GM12878 (cell line): ENCODE measurements at places on chromosomes 11 and 22.

GRCh38 chr11:112113539-112114457 lies 27.1 kb downstream of the SDHD start:
- H3K36me3 ChIP-seq: no peaks in the 10 kb centered on the region
- no peak for DNase-seq
- no peaks in the 10 kb centered on the region; the same call in 1 of the 2 replicates for H3K4me1 ChIP-seq
- no peaks in the 10 kb centered on the region for H3K27me3 ChIP-seq
- no peak overlapping the region for H3K27ac ChIP-seq

DNA sequence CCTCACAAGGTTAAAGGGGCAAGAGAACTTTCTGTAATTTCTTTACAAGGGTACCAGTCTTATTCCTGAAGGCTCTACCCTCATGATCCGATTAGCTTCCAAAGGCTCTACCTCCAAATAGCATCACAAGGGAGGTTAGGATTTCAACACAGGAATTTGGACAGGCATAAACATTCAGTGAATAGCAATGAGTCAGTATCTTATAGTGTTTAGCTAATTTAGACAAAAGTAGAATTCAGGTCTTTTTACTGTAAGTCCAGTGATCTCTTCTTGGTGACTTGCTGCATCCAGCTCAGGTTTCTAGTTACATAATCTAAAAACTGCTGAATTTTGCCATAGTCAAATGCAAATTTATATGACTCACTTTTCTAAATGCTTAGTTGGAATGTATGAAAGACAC lies 1995.6 kb upstream of the RAG2 start:
- H3K4me1 ChIP-seq: no peaks in the 10 kb centered on the region
- no peaks in the 10 kb centered on the region for H3K36me3 ChIP-seq
- no peak overlapping the region for H3K4me3 ChIP-seq
- no peak for DNase-seq
- H3K27me3 ChIP-seq: no peaks in the 10 kb centered on the region
- H3K27ac ChIP-seq: no peak overlapping the region

DNA sequence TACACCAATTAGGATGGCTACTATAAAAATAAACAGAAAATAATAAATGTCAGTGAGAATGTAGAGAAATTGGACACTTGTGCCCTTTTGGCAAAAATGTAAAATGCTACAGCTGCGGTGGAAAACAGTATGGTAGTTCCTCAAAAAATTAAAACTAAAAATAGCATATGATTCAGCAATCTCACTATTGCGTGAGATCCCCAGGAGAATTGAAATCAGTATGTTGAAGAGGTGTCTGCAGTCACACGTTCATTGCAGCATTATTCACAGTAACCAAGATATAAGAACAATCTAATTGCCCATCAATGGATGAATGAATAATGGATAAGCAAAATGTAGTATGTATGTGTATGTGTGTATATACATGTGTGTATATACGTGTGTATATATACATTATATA lies 6.8 kb downstream of the OR52N2 start:
- no peak overlapping the region for H3K4me3 ChIP-seq
- no peaks in the 10 kb centered on the region for H3K4me1 ChIP-seq
- no peak overlapping the region for H3K27ac ChIP-seq
- H3K36me3 ChIP-seq: no peaks in the 10 kb centered on the region
- no peaks in the 10 kb centered on the region for H3K27me3 ChIP-seq
- no peak for DNase-seq

DNA sequence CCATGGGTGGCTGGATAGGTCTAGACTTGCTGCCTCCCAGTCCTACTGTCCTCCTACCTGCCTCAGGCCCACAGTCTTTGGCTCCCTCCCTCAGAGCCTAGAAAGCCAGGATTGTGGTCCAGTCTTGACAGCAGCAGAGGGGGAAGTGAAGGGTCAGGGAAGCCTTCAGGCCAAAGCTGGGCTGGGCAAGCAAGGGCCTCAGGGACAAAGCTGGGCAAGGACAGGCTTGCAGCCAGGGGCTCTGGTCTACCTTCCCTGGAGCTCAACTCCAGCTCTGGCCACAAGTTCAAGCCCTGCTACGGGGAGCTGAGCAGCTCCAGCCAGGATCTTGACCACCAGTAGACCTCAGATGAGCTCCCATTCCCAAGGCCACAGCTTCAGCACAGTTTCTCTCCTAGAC lies 14.9 kb downstream of the LMO1 start:
- no peak overlapping the region for H3K4me3 ChIP-seq
- no peaks in the 10 kb centered on the region for H3K36me3 ChIP-seq
- no peaks in the 10 kb centered on the region for H3K4me1 ChIP-seq
- 0 out of 2 replicates have a peak, but pooled peaks cover 2% of the 10 kb centered on the region for H3K27me3 ChIP-seq
- no peak for DNase-seq
- no peak overlapping the region for H3K27ac ChIP-seq

- DNase-seq: no peak
- no peaks in the 10 kb centered on the region for H3K27me3 ChIP-seq
- peak overlapping the region; percentile 78; the same call in 1 of the 2 replicates for H3K27ac ChIP-seq
- 0 out of 2 replicates have a peak overlapping the region, but pooled peaks have one; percentile 75 for H3K4me3 ChIP-seq
- H3K36me3 ChIP-seq: peaks cover 22% of the 10 kb centered on the region
These were observed 28.9 kb upstream of the PARVB start for GRCh38 chr22:43995057-43995685.

GRCh38 chr11:17590463-17590862 lies 43.4 kb downstream of the OTOG start:
- no peak overlapping the region for H3K4me3 ChIP-seq
- no peak overlapping the region for H3K27ac ChIP-seq
- no peaks in the 10 kb centered on the region; the same call in 1 of the 2 replicates for H3K27me3 ChIP-seq
- no peaks in the 10 kb centered on the region for H3K36me3 ChIP-seq
- no peak for DNase-seq

DNA sequence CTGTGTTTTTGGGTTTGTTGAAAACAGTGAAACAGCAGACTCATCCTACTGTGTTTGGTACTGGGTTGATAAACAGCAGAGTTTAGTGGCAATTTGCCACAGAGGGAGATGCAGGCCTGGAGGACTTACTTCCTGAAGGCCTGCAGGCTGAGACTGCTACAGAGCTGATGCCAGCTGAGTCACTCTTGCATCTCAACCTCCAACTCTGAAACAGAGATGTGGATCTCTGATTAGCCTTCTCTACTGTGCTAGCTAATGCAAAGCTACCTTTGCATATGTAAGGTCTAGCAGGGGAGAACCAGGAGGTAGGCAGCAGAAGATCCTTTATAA lies 14.3 kb downstream of the ATP5MG start:
- no peak for DNase-seq
- peaks cover 8% of the 10 kb centered on the region for H3K4me1 ChIP-seq
- no peak overlapping the region for H3K4me3 ChIP-seq
- H3K27ac ChIP-seq: no peak overlapping the region
- H3K27me3 ChIP-seq: no peaks in the 10 kb centered on the region

- H3K27me3 ChIP-seq: no peaks in the 10 kb centered on the region
- H3K4me1 ChIP-seq: peaks cover 10% of the 10 kb centered on the region
- no peaks in the 10 kb centered on the region for H3K36me3 ChIP-seq
- peak; percentile 16 for DNase-seq
- no peak overlapping the region; the same call in 1 of the 2 replicates for H3K27ac ChIP-seq
These were observed 39.8 kb upstream of the CDON start for GRCh38 chr11:126102436-126102981.

GRCh38 chr11:2570841-2571597 lies 126.2 kb downstream of the KCNQ1 start:
- H3K4me3 ChIP-seq: no peak overlapping the region
- H3K36me3 ChIP-seq: no peaks in the 10 kb centered on the region
- H3K27ac ChIP-seq: no peak overlapping the region
